ENCODE measurements at places on chromosomes 16 and 17. TPM values are rescaled to one million over a fixed set of nuclear protein-coding genes. Genes with fewer than 3 reads are reported as not detected.

GRCh38 chr16:8935989-8936388 is 27.7 kb downstream of the USP7 start:
- DNase-seq, result no peak

GRCh38 chr16:20735490-20735889 is 6.1 kb downstream of the THUMPD1 start:
- no peak for DNase-seq

DNA sequence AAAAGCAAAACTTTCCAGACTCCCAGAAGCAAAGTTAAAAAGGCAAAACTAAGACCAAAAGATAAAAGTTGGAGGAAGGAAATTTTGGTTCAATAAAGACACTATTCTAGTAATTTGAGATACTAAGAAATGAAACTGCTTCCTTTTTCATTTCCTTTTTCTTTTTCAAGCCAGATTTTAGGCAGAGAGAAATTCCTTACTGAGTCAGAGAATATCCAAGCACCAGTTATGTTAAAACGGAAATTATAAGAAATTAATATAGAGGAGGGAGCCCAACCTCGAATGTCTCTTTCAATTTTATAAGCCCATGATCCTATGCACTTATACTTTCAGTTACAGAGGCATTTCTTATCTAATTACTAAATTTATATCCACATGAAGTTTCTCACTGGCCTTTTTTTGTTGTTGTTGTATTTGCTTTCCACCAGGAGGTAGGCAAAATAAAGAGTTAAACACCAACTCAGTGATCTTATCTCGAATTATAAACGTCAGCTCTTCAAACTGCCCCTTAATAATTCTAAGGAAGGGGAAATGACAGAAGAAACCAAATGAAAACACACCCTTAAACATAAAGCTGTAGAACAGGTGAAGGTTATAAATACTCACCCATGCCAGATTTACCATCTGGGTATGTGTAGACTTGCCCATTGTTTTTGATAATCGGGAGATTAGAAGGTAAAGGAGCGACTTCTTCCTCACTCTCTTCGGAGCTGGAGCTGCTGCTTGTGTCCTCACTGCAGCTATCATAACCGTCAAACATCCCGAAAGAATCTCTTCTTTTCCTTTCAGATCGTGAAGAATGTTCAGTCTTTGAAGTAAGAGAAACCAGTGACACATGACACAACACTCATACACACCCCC is 35.2 kb downstream of the MBTD1 start:
- no peak for DNase-seq

DNA sequence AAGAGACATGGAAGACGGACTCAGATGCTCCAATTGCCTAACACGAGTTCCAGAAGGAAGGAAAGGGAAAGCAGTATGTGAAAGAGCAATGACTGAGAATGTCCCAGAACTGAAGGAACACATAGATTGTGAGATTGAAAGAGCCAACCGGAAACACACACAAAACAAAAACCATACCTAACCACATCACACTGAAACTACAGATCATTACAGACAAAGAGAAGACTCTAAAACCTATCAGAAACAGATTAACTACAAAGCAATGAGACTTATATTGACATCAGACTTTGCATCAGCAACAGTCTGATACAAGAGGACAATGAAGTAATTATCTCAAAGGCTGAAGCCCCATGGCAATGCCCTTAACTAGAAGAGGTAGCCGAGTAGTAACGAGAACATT is 45.6 kb upstream of the CLEC18B start:
- no peak for DNase-seq

- DNase-seq, result no peak
Observed at GRCh38 chr16:84839956-84840355, 20.2 kb downstream of the CRISPLD2 start.

- no peak for DNase-seq
Observed at GRCh38 chr16:80997139-80997798, 9.4 kb downstream of the CMC2 start.

SLC13A2 gene
- total RNA-seq, result not detected

LHX1 gene
- 3.0 TPM for total RNA-seq

- DNase-seq, result no peak
Observed at GRCh38 chr17:75639771-75640555, 6.7 kb downstream of the SMIM5 start.

DNA sequence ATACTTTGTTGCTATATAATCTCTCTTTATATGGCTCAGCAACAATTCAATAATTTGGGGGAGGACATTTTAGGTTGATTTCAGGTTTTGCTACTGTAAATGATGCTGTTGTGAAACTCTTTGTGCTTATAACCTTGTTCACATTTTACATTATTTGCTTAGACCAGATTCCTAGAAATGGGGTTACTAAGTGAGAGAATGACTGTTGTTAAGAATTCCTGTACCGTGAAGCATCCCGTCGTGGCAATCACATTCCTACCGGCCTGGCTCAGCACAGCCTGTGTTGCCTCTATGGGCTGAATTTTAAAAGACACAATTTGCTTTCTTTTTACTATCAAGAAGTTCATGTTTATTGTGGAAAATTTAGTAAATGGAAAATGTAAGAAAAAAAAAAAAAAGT is 31.4 kb downstream of the B9D1 start:
- no peak for DNase-seq

GNAO1 gene
- total RNA-seq, result 3.7 TPM

- DNase-seq, result no peak
Observed at GRCh38 chr17:47802341-47803022, 19.1 kb downstream of the OSBPL7 start.

GRCh38 chr16:28014851-28015250 is 48.7 kb downstream of the GSG1L start:
- no peak for DNase-seq

CHD9 gene
- 73.0 TPM for total RNA-seq

DNA sequence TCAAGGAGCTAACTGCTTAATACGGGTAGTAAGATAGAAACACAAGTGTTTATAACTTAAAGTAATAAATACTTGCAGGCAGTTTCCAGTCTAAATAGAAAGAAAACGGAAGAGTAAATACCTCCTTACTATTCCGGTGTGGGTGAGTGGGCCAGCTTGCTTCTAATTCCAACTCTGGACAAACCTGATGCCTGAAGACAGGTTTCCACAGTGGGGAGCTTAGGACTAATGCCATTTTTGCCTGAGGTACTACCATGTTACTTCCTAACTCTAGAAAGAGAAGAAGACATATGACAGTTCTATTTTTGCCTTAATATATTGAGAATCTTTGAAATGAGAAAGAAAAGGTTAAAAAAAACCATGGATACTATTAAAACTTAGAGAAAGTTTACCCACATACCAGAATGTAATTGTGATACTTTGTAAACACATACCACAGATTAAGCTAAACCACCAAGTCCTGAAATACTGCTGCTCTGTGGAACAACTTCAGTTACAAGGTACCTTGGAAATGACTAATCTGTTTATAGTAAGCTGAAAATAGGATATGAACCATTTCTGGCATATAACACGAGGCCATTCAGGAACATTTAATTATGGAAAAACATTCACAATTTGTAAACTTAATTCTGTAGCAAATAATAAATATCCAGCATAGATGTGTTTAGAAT is 70.2 kb downstream of the ZZEF1 start:
- no peak for DNase-seq

KRTAP4-1 gene
- total RNA-seq, result not detected

DNA sequence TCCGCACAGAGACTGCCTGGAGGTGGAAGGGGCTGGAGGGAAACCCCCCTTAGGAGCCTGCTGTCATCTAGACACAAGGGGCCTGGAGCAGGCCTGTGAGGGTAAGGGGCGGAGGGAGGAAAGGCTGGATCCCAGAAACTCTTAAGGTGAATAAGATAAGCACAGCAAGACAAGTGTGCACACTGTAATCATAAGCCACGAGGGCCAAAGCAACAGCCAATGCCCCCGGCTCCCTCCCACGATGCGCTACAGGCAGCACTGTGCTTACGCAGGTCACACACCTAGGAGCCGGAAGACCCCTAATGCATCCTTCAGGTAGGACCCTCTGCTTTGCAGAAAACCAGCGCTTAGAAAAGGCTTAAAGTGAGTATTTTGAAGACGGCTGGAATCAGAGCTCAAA is 24.6 kb downstream of the ZFHX3 start:
- DNase-seq, result no peak

METRNL gene
- total RNA-seq, result 84.3 TPM

GRCh38 chr17:77491921-77492445 is 351.2 kb downstream of the SEC14L1 start:
- no peak for DNase-seq

SHISA9 gene
- total RNA-seq, result 0.03 TPM

DNA sequence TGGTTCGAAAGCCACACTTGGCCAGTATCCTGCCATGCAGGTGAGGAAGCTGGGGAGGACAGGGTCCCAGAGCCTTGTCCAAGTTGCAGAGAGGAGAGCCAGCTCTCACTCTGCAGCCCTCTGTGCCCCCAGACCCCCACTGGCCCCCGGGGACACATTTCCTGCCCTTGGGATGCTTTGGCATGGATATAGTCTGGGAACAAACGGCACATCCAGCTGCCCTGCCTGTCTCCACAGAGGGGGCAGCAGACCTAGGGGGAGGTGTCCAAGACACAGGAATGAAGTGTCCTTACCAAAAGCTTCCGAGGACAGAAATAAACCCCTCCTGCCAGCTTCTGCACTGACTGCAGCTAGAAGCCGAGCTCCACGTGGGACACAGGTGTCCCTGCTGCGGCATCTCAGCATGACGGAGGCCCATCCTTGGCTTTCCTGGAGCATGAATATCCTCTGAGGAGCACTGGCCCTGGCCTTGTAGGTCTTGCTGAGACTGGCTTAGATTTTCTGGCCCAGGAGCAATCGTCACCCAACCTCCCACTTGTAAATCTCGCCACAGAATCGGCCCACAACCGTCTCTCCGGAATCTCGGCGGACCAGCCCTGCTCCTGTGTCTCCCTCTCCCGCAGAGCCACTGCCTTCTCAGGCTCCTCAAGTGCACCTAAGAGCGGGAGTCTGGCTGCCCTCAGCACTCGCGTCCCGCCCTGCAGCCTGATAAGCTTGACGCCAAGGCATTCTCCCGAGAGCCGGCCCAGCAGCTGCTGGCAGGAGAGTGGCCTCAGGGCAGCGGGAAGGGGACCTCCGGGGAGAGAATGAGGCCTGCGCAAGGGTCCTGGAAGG is 1.1 kb upstream of the CAPN15 start:
- DNase-seq, result peak; percentile 61

DNA sequence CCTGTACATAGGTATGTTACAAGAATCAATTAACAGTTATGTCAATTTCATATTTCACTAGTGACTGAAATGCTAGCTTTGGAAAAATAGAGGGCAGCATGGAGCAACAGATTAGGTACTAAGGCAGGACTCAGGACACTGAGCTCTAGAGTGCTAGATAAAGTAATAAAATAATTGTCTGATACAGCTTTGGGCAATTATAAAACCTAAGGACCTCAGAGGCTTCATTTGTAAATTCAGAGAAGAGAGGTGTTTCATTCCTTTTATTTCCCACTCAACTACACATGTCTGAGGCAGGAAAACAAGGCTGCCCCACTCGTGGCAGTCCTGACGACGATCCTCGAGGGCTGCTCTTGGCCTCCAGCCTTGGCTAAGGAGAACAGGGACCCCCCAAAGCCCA is 81.5 kb downstream of the CA4 start:
- no peak for DNase-seq

GRCh38 chr17:66353937-66354401 is 51.6 kb downstream of the PRKCA start:
- no peak for DNase-seq

- no peak for DNase-seq
Observed at GRCh38 chr16:66416939-66417700, 10.0 kb upstream of the BEAN1 start.

SMIM36 gene
- total RNA-seq, result not detected

- DNase-seq, result no peak
Observed at GRCh38 chr17:48579471-48579759, 1.3 kb upstream of the HOXB4 start.

ABHD15 gene
- total RNA-seq, result 4.8 TPM

DNA sequence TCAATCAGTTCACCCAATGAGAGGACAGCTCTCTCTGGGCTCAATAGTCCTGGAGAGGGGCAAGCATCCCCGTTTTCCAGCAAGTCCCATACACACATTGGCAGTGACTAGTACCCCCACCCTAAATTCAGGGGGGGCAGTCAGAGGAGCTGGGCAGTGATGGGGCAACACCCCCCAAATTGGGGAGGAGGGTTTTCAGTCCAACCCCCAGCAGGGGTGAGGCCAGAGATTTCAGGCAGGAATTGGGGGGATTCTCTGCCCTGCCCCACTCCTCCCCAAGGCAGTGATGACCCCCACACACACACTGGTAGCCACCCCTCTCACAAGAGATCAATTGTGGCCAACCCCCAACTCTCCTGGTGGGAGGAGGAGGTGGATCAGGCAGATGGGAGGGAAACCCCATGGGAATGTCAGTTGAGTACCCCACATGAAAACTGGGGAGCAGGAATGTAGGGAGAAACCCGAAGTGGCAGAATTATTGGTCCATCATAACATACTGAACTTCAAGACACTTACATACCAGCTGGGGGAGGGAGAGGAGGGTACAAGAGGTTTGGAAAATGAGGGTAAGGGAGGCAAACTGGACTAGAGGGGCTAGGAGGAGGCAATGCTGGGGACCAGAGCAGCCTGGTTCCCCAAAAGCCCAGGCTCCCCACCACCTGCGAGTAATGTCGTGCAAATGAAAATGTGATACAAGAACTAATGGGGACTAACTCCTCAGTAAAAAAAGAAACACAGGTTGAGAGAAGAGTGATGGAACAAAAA is 3.1 kb downstream of the VAMP2 start:
- no peak for DNase-seq

DNA sequence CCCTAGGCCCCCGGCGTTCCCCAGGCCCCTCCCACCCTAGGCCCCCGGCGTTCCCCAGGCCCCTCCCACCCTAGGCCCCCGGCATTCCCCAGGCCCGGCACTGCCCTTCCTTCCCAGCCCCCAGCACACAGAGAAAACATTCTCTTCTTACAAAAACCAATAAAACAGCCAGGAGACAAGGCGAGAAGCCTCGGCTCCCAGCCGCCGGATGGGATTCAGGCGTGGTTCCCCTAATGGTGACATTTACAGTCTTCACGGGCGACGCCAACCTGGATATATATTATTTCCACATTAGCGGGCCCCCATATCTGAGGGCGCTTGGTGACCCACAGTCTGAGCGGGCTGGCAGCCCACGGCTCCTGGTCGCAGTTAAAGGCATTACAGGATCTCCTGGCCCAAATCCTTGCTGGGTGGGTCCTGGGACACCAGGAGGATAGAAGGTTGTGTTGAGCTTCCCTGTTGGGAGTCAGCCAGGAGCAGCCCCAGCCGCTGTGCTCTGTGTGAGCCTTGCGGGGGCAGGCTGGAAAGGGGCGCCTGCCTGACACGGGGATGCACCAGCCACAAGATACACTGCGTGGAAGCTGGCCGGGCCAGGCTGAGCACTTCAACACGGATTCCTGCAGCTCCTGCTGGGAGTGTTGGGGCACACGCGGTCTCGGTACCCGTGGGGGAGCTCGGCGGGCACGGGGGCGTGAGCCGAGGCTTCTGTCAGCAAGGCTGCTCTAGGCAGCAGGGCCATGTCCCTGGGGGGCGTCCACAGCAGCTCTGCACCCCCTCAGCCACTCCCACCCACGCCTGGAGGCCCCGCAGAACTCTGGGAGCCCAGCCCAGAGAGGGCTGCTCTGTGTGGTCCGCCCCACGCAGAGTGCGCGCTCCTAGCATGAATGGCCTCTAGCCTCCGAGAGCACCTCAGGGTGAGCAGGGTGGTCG is 83.7 kb downstream of the LMF1 start:
- no peak for DNase-seq

CLEC18A gene
- total RNA-seq, result 0.20 TPM
